ENCODE measurements at places on chromosomes 3 and 15.
A peak's percentile ranks its signal among the peaks of the same experiment; 100 is the strongest.

DNA sequence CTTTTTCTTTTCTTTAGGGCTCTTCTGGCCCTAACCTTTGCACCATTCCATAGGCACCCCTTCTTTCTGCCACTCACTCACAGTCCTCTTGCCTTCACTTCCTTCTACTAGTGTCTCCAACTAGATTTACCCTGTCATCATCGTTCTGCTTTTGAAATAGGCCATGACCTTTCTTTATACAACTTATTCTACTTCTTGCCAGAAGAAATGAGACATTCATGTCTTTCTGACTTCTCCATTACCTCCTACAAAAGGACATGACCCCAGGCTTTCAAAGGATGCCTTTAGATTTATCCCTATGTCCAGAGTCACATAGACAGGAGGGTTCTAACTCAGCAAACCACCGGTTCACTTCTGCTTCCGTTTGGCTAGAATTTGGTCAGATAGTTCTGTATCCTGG, 336.4 kb upstream of the LRRFIP2 start:
- DNase-seq: no peak

DNA sequence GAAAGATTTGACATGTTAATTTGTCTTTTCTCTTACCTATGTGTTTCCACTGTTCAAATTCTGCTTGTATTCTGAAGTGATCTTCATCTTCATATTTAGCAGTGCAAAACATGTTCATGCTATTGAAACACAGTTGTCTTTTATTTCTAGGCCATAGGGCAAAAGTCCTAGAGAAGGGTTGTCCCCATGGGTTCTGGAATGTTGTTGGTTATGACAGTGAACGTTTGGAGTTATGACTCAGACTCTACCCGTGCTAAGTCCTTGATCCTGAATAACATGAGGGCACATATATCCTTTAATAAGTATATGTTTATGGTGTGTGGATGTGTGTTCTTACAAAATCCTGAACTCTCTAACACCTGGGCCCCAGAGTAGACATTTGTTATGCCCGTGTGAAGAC, 23.0 kb upstream of the ARPP21 start:
- DNase-seq: no peak

- DNase-seq: no peak
These were observed 46.7 kb downstream of the TMOD3 start for GRCh38 chr15:51876169-51876568.

DNA sequence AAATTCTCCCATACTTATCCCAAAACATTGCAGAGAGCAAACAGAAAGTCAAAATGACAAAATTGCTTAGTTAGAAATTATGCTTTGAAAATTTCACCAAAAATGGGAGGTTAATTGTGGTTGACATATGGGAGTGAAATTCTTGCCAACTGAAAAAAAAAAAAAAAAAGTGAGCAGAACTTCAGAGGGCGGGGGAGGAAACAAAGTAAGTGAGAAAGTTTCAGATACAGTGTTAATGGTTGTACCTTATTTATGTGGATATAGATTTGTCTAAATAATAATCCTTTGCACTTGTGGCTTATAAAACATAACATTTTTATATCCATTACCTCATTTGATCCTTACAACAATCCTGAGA, 91.5 kb upstream of the RAP2B start:
- DNase-seq: no peak

DNA sequence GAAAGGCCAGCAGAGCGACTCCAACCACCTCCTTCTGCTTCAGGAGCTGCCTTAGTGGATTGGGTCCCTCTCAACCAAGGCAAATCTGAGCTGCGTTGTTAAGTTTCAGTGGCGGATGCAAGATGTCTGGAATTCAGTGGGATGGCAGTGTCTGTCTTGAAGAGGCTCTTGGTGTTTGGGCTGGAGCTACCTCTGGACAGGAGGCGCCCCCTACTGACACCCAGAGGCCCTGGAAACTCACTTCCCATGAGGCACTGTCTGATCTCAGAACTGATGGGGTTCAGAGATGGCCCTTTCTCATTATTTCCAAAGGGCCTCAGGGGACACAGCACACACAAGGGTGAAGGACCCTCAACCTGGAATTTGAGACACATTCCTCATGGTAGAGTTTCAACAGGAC, 6.0 kb upstream of the SLC28A1 start:
- peak; percentile 1 for DNase-seq

DNA sequence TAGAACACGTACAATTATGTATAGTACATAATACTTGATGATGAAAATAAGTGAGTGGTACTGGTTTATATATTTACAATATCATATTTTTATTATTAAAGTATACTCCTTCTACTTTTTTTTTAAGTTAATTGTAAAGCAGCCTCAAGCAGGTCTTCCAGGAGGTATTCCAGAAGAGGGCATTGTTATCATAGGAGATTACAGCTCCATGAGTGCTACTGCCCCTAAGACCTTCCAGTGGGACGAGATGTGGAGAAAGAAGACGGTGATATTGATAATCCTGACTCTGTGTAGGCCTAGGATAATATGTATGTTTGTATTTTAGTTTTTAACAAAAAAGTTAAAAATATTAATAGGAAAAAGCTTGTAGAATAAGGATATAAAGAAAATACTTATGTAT, 40.3 kb upstream of the SCN5A start:
- no peak for DNase-seq

- no peak for DNase-seq
These were observed 38.6 kb downstream of the MCTP2 start for GRCh38 chr15:94269954-94270353.

DNA sequence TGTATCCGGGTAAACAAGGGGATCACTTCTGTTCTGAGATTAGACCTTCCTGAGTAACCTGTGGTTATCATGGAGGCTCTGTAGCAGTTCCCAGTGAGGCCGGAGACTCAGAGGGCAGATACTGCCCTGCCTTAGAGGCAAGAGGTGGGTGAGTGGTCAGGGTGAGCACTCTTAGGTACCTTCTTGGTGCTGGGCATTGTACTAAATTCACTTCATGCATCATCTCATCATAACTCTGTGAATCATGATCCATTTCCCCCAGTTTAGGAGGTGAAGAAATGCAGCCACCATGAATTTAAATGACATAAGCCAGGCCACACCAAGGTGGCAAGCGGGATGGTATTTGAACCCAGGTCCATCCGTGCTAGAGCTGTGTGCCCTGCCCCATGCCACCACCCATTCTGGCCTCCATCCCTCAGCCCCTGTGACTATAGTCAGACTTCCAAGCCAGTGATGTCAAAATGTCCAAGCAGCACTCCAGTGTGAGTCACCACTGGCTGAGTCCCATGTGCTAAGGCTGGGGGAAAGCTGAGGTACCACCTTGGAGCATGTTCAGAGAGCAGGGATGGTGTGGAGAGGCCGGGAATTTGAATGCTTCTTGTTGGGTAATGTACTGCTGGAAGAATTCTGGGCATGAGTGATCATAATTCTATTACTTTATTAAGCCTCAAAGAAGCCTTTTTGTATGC, 88.8 kb downstream of the EPHB1 start:
- no peak for DNase-seq

GRCh38 chr3:8237893-8238292, 263.7 kb upstream of the LMCD1 start:
- DNase-seq: no peak

DNA sequence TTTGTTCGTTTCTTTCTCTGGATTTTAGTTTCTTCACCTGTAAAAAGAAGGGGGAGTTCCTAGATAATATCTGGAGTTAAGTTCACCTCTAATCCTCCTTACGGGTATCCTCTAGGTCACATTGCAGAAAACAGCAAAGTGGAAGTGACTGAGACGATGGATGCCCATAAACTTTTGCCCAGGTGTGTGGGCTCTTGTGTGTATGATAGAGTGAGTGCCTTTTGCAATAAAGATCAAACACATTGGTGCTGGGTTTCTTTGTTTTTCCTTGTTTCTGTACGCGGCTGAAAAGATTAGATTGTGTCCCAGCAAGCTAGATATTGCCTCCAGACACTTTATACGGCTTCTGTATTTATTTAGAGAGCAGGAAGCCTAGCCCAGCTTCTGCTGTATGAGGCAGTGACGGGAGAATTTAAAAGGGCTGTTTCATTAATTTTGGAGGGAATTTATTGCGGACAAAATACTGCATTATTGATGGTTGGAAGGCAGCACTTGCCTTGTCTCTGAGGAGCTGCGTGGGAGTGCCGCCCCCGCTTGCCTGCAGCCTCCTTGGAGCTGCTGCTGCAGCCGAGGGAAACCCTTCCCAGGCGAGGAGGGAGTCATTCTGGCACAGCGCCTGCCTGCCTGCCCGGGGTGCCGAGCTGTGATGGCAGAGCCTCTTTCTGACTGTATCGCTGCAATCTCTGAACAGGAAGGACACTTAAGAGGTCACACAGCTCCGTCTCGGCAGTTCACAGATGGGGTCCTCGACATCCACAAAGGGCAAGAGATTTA, 38.5 kb downstream of the PYDC2 start:
- no peak for DNase-seq

- no peak for DNase-seq
These were observed 12.4 kb downstream of the SLC2A2 start for GRCh38 chr3:171013822-171014748.

DNA sequence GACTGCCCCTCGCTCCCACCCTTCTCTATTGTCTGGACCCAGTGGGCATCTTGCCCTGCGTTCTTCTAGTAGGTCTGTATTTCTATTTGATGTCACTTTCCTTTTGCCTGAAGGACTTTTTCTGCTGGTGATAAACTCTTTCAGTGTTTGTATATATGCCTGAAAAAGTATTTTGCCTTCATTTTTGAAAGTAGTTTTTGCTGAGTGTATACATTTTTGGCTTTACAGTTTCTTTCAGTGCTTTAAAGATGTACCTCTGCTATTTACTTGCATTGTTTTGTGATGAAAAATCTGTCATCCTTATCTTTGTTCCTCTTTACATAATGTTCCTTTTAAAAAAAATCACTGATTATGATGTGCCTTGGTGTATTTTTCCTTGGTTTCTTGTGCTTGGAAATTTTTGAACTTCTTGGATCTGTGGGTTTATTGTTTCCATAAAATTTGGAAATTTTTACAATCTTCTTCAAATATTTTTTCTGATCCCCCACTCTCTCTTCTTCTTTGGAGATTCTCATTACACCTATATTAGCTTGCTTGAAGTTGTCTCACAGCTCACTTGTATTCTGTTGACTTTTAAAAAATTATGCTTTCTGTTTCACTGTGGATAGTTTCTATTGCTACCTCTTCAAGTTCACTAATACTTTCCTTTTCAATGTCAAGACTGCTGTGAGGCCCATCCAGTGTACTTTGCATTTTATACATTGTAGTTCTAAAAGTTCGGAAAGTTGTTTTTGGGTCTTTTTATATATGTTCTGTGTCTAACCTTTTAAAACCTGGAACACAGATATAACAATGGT, 67.8 kb downstream of the RGMA start:
- no peak for DNase-seq

GRCh38 chr3:16402451-16402850, 111.0 kb downstream of the RFTN1 start:
- DNase-seq: no peak

DNA sequence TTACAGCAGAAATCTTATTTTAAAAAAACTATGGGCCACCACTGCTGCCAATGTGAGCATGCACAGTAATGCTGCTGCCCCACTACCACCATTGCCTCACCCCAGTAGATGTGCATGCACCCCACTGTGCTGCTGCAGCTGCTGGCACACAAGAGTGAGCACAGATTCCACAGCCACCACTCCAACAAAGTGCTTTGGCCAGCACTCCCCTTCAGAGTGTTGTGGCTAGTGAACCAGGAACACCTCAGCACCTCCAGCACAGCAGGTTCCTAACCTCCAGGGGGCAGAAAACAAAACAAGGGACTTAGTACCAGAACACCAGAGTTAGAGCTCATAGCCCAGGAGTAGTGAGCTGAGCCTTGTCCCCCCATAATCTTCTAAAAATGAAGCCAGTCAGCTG, 629.6 kb downstream of the PYDC2 start:
- DNase-seq: no peak

DNA sequence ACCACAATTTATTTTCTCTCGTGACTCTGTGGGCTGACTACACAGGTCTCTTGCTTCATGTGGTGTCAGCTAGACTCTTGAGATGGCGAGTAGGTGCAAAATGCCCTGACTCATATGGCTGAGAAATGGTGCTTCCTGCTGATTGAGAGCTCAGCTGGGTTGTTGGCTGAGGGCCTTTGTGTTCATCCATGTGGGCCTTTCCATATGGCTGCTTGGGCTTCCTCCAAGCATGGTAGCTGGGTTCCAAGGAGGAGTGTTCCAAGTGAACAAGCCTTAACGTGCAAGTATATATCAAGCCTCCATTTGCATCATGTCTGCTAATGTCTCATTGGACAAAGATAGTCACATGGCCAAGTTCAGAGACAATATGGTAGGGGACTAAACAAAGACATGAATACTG, 164.0 kb downstream of the PDCD6IP start:
- DNase-seq: no peak

- no peak for DNase-seq
These were observed 103.1 kb upstream of the CCNL1 start for GRCh38 chr3:157263027-157263426.

DNA sequence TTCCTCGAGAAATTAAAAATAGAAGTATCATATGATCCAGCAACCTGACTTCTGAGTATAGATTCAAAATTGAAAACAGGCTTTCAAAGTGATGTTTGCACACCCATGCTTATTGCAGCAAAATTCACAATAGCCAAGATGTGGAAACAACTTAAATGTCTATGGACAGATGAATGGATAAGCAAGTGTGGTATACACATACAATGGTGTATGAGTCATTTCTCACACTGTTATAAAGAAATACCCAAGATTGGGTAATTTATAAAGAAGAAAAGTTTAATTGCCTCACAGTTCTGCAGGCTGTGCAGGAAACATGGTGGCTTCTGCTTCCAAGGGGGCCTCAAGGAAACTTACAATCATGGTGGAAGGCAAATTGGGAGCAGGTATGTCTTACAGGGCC, 100.8 kb downstream of the KLF13 start:
- DNase-seq: no peak

DNA sequence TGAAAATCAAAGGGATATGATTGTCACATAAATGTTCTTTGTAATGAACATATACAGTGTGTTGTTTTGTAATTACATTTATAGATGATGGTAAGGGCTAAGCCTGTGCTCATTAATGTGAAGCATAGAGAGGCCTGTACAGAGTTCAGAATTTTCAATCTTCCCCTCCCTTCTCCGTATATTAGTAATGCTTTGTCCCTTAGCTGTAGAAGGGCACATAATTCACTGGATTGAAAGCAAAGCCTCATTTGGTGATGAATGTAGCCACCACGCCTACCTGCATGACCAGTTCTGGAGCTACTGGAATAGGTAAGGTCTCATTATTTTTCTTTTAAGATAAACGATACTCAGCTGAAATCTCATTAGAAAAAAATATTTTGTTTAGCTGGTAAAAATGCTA, 130.2 kb downstream of the CDIN1 start:
- no peak for DNase-seq

DNA sequence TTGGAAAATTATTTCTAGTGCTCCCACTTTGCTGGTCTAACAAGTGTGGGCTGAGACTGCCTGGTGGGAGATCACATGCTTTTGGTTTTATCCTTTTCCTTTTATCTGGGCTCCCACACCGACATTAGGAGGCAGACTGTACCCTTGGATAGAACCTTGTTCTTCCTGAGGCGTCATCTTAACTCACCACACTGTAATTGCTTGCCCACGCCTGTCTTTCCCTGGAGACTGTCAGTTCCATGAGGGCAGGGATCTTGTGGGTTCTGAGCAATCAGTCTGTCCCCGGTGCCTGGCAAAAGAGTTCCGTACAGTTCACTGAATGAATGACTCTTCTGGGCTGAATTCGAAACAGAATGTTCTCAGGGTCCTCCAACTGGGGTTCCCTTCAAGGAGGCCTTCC, 124.6 kb upstream of the ABHD17C start:
- DNase-seq: no peak
